ENCODE measurements at places on chromosomes 7 and 10.

DNA sequence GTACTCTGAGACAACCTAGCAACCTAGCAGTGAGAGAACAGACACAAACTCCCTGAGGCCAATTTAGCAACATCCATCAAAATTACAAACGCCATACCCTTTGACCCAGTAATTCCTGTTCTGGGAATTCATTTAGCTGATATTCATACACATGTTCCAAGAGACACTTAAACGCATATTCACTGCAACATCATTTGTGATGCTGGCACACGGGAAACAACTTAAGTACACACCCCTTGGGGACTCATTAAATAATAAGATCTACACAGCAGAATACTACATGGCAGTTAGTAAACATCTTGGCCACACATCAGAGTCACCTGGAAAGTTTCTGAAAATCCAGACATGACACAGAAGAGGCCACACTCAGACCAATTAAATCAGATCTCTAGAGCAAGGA lies 17.6 kb downstream of the NUDCD3 start:
- DNase-seq = no peak

DNA sequence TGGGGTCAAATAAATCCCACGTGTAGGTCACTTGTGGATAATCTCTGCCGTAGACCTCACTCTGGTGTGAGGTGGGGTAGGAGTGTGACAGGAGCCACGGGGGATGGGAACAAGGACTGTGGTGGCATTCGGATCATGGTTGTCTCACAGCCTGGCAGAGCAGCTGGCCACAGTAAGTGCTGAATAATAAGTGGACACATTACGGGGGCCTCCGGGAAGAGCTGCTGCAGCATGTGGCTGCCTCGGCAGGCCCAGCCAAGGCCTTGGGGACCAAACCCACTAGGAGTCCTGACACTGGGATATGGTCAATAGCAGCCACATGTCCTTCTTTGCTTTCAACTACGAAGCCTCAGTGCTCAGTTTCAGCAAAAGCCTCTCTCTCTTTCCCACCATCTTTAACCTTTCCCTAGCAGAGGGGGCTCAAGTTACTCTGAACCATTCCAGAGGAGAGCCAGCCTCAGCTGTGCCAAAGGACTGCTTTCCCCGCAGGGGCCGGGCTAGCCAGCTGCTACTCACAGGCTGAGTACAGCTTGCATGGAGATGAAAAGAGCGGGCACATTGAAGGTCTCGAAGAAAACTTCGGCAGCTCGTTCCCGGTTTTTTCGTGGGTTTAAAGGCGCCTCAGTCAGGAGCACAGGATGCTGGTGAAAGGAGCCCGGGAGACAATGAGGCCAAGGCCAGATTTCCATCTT lies 17.3 kb downstream of the ACTR1A start:
- DNase-seq = no peak

DNA sequence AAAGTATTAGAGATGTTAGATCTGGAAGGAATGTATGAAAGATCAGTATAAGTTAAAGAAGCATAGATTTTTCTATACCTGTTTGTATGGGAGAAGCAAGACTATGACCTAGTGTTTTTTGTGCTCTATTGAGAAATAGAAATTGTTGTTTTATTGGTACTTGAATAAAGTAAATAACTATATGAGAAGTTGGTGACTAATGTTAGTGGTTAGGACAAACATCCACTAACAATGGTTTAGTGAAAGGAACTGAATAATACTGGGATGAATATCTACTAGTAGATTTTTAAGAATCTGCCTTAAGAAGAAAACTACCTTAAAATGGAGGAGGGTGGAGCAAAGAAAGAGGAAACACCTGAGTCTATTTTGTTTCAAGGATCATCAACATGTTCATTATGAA lies 521.1 kb upstream of the POT1 start:
- no peak for DNase-seq

- DNase-seq = no peak
These were observed 173.9 kb upstream of the GRB10 start for GRCh38 chr7:50956522-50957155.

GRCh38 chr10:113484487-113484886 lies 68.4 kb upstream of the HABP2 start:
- no peak for DNase-seq

- DNase-seq = no peak
These were observed 77.4 kb downstream of the PPP1R17 start for GRCh38 chr7:31764462-31764861.
